ENCODE measurements at places on chromosomes 1 and 21.

- no peak for DNase-seq
Observed at GRCh38 chr1:186858923-186859322, 30.2 kb downstream of the PLA2G4A start.

GRCh38 chr1:156356875-156357534 is 12.0 kb upstream of the RHBG start:
- peak; percentile 5 for DNase-seq

DNA sequence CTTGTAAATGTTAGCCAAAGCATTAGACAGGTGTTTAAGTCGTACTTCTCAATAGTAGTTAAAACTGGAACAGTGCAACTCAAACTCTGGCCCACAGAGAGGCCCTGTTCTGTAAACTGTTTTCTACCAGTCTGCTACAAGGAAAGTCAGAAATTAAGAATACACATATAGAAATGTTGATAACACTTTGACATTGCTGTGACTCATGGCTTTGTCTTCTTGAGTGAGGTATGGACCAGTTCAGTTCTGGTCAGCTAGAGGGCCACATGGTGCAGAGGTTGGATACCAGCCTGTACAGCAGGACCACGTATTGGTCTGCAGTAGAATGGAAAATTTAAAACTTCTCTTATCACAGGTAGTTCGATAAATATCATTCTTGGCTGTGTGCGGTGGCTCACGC is 22.3 kb downstream of the ZBTB8B start:
- DNase-seq, result no peak

- no peak for DNase-seq
Observed at GRCh38 chr1:227753999-227754711, 18.9 kb downstream of the SNAP47 start.

DNA sequence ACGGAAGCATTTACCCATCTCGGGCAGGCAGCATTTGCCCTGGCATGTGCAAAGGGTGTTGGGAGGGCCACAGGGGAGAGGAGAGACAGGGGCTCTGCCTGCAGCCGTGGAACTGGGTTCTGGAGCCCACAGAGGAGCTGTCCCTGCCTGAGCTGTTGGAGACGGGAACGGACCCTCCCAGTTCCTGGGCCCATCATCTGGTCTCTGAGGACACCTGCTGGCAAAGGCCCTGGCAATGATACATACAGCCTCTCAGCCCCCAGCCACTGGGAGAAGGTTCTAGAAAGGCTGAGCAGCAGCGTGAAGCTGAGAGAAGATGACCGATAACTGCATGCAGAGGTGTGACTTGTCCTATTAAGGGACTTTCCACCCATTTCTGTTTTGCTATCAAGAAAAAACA is 31.4 kb downstream of the FAAP20 start:
- no peak for DNase-seq

- DNase-seq, result no peak
Observed at GRCh38 chr21:44365967-44366585, 12.7 kb downstream of the TRPM2 start.

- DNase-seq, result no peak
Observed at GRCh38 chr1:183306317-183307042, 111.7 kb downstream of the NMNAT2 start.

- DNase-seq, result no peak
Observed at GRCh38 chr1:5706239-5706638, 286.0 kb downstream of the NPHP4 start.

DNA sequence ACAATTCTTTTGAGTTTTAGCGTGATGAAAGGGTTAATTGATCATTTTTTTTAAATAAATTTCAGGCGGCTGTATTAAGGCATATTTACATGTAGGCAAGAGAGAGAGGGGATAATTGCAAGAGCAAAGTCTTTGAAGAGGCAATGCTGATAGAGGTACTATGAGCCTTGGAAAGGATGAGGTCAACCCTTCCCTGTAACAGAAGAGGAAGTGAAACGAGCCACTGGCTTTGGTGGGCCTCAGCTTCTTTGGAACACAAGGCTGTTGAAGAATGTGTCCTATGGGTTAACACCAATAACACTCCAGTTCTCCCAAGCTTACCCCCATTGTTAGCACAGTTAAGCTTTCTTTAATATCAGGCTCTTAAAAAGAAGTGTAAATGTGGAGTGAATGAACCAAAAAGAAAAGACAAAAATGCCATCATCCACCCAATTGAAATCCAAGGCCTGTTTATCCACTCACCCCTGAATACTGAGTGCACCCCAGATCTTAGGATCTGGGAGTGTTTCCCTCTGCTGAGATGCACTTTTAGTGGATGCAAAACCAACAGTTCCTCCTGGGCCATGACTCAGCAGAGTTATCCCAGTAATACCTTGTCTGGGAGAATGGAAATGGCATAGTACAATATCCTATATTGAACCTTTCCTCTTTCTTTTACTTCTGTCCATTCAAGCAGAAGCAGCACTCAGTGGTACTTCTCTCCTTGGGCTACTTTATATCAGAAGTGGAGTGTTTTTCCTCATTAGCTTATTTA is 216.4 kb downstream of the SLC44A5 start:
- no peak for DNase-seq
